ENCODE measurements at places on chromosomes 13 and 19.

- no peak for DNase-seq
These were observed 34.9 kb downstream of the AP1M1 start for GRCh38 chr19:16232568-16232967.

DNA sequence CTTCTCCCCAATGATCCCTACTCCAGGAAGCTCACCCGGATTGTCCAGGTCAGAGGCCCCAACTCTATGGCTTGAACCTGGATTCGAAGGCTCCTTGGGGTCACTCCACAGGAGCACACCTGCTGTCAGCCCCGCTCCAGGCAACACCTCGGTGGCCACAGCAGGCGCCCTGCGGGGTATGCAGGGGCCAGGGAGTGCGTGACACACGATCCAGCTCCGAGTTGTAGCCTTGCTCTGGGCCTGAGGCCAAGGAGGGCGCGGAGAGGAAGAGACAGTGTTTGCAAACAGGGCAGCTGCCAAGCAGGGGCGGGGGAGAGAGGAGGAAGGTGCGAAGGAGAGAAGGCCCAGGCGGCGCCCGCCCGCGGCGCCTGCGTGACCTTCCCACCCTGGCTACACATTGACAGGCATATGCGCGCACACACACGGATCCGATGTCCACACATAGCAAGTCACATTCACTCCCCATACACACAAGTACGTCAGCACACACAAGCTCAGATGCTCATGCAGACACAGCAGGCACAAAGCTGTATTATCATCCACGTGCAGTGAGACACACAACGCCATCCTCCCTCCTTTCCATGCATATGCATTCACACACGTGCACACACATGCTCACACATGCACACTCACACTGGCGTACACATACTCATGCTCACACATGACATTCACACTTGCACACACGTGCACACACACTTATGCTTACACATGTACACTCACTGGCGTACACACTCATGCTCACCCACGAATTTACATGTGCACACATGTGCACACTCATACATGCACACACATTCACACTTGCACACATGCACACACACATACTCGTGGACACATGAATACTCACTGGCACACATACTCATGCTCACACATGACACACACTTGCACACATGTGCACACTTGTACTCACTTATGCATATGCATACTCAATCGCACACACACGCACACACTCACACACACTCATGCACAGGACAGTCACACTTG is 10.4 kb downstream of the SBK2 start:
- peak; percentile 84 for DNase-seq

GRCh38 chr13:23549724-23550123 is 20.5 kb upstream of the TNFRSF19 start:
- DNase-seq: no peak

DNA sequence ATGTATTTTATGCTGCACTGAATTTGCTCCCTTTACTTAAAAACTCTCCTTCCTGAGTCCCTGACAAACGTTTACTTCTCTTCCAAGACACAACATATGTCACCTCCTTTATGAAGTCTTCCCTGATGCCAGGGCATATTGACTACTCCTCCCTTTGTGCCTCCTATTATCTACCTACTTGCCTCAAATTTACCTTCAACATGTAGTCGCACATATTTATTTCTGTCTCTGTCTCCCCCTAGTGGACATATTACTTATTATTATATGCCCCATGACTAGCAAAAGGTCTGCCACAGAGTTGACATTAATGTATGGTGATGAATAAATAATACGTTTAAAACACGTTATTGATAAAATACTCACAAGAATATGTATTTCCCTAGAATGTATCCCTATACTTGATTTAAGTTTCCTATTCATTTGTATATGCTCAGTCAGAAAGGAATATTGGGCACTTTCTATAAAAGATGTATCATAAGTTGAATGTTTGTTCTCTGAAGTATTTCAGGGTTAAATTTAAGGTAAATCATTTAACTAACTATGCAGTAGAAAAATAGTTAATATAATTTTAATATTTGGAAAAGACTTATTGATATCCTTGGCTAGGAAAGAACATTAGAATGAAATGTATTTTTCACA is 250.3 kb upstream of the ATXN8OS start:
- DNase-seq: no peak

DNA sequence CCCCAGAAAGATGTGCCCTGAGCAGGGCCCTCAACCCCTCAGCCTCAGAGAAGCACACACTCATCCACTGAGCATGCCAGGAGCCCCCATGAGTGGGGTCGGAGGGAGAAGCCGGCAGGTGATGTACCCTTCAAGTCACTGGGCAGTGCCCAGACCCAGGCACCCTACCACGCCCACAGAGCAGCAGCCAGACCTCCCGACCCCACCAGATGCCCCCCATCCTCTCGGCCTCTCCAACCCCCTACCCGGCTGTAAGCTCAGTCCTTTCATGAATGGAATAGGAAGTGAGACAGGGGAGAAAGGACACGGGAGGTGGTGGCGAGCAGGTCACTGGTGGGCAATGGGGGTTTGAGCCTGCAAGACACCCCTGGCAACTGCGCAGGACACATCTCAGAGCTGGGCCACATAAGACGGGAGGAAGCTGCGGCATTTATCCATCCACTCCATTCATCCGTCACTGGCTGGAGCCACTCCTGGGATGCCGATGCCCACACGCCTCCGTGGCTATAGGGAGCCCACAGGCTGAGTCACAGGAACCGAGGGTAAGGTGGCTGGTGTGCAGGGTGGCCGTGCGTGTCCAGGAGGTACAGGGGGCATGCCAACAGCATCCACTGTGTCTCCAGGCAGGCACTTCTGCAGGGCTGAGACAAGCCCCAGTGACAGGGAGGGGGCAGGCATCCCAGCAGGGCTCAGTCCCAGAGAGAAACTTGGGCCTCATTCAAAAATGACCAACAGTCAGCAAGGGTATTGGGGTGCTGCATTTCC is 23.8 kb upstream of the VSTM2B start:
- peak; percentile 20 for DNase-seq

GRCh38 chr19:32702010-32702409 is 10.4 kb downstream of the NUDT19 start:
- no peak for DNase-seq

DNA sequence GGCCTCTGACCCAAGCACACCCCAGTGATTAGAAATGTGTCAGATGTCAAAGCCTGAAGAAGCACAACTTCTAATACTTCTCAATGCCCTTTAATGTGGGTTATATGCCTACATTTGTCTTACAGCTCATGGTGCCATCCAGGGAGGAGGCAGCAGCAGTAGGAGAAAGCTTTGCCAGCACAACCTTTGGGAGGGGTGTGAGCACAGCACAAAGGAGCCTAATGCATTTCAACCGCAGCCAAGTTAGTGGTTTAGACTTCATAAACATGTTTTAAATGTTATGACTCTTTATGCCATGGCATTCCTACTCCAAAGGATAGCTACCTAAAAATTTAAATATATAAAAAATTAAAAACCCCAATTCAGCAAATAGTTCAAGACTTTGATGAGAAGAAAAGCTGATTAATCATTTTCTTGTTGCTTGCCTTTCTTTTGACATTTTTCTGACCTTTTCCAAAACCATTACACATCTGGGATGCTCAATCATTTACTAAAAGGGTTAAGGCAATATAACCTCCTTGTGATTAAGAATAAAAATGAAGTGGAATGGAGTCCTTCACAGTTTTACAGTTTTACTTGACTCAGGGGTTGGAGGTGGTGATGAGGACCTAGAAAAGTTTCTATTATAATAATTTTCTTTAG is 142.7 kb downstream of the DLEU7 start:
- no peak for DNase-seq

DNA sequence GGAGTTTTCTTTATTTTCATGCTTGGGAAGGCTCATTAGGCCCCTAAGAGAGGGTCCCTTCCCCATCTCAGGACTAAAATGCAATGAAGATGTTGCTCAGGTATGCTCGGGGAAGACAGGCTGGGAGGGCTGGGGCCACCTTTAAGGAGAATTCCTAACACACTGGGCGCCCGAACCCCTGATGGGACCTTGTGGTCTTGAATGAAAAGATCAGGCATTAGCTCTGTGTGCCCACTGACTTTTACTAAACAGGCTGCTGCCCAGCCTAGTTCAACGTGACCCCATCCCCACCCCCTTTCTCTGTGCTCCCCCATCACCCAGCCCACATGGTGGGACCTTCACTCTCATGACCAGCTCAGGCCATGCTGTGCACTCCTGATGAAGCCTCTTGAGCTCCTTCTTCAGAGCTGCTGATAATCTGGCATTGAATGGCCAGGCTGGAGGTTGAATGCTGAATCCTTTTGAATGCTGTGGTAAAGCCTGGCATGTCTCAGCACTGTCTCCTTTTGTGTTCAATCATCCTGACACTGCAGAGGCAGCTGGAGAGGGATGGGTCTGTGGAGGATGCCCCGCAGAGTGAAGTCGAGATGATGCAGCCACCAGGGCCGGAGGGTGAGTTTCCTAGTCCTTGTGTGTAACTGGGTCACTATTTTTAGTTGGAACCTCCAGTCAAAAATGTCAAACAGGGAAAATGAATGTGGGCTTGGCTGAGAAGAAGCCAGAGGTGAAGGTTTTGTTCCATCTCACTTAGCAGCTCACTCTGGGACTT is 209.1 kb downstream of the UQCRFS1 start:
- DNase-seq: no peak

DNA sequence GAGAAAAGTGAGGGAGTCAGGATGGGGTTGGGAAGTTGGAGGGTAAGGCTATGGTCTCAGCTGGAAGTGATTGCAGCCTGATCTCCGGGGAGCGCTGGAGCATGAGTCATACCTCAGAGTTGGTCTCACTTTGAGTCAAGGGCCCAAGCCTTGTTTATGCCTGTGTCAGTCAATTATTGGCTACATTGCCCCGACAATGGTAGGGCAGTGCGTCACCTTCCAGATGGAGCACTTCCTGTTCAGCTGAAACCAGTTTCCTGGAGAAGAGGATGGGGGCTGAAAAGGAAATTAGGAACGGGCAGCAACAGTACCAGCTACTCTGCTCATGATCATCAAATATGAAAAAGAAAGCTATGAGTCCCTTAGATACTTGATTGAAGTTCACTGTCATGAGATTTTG is 60.4 kb downstream of the ADGRE1 start:
- DNase-seq: no peak

- peak; percentile 70 for DNase-seq
These were observed 4.2 kb downstream of the LYL1 start for GRCh38 chr19:13098277-13099072.

GRCh38 chr19:7672522-7672921 is 3.7 kb downstream of the RETN start:
- no peak for DNase-seq

GRCh38 chr19:38151242-38151641 is 72.8 kb downstream of the DPF1 start:
- no peak for DNase-seq

GRCh38 chr19:55578761-55579747 is 1.6 kb downstream of the ZNF579 start:
- no peak for DNase-seq

- no peak for DNase-seq
These were observed 200.2 kb downstream of the COL4A1 start for GRCh38 chr13:110106726-110107125.

GRCh38 chr13:105497597-105497996 is 1037.9 kb downstream of the EFNB2 start:
- DNase-seq: no peak

DNA sequence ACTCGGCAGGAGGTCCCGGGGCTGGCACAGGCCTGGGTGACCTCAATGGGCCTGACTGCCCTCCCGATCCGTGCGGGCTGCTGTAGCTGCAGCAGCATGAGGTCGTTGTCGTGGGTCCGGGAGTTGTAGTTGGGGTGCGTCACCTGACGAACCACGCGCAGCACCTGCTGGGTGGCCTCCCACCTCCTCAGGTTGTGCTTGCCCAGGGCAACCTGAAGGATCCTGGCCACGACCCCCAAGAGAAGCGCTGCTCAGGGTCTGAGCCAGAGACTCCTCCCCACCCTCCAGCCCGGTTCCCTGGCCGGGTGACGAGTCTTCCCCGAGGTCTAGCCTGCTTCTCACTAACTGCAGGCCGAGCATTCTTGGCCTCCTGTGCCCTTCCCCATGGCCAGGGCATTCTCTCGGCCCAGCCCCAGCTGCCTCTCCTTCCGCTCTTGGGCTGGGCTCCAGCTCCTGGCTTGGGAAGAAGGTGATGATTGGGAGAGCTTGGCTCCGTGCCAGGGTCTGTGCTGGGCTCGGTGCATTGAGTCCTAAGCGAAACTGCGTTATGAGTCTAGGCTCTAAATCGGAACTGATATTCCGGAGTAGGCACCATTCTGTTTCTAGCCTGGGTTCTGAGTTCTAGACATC is 3.1 kb downstream of the KLK14 start:
- no peak for DNase-seq

- DNase-seq: no peak
These were observed 1146.3 kb upstream of the MIR17HG start for GRCh38 chr13:90201202-90201601.

DNA sequence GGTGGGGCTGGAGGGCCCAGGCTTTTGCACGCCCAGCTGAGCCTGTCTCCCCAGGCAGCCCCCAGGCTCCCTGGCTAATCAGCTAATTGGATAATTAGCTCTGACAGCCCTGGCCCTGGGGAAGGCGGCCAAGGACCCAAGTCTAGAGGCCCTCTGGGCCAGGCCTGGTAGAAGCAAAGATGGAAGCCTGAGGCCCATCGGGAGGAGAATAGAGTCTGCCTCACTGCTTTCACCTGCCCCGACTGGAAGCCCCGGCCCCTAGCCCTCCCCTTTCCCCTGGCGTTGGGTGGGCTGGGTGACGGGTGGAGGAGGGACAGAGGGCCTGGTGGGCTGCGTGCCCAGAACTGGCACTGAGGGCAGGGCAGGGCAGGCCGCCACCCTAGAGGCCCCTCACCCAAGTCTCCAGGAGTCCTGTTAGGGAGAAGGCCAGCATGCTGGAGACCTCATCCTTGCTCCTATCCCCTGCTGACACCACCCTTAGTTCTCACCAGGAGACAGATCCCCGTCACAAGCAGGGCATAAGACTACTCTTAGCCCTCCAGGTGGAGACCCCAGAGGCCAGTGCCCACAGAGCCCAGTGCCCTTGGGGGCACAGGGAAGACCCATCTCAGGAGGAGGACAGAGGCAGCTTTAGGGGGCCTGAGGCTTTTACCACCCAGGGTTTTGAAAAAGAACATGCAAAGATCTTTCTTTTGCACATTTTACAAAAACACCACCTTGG is 12.0 kb downstream of the LYL1 start:
- no peak for DNase-seq

DNA sequence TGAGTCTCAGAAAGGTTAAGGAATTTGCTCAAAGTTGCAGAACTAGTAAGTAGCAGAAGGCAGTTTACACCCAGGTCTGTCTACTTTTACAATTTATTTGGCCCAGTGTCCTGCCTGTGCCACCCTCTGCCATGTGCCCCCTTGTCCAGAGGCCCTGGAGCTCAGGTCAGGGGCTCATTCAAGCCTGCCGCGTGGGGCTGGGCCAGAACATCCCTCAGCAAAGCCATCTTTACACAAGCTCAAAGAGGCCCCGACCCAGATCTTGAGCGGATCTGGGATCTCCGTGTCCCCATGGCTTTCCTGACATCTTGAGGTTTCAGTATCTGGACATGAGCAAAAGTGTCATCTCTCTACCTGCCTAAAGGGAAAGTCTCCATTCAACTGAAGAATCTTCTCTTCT is 76.4 kb upstream of the VSTM2B start:
- no peak for DNase-seq

GRCh38 chr13:101490406-101491015 is 38.0 kb downstream of the ITGBL1 start:
- no peak for DNase-seq

- DNase-seq: no peak
These were observed 101.5 kb downstream of the ZNF557 start for GRCh38 chr19:7170983-7171382.

Measured in lower lobe of right lung (tissue), 2 donors.